ENCODE measurements at places on chromosomes 1 and 21. TPM values are rescaled to one million over a fixed set of nuclear protein-coding genes. Genes with fewer than 3 reads are reported as not detected.

Gene LCE3D
- not detected for total RNA-seq

DNA sequence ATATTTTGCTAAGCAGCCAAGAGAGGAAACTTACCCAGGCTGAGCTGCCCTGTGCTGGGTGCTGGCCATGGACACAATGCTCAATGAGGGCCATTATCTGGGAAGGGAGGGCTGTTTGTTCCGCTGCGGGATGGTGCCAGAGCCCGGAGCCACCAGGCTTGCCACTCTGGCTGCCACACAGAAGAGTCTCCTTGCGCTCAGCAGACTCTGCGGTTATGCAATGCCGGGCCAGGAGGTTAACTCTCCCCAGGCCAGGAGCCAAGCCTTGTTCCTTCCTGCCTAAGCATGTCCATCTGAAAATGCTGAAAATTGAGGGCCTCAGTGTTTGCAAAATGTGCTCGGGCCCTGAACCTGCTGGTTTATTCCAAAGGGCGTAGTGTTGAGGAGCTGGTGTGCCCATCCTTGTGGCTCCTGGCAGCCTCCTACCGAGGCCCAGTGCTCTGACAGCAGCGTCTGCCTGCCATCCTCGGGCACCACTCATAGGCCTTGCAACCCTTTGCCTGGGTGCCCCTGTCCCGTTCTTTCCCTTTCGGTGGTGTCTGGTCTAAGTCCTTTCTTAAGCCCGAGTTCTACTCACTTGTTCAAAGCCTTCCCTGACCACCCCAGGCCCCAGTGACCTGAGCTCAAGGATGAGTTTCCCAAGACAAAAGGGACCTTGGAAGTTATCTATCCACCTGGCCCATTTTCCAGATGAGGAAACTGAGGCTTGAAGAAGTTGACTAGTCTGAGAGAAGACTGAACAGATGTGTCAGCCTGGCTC, 133.8 kb upstream of the EDN2 start:
- no peak for DNase-seq

- DNase-seq, result no peak
These were observed 307.0 kb upstream of the PTBP2 start for GRCh38 chr1:96414598-96414997.

- DNase-seq, result no peak
These were observed 11.7 kb downstream of the GFI1 start for GRCh38 chr1:92475029-92475428.

- DNase-seq, result no peak
These were observed 33.4 kb downstream of the NUCKS1 start for GRCh38 chr1:205716371-205717132.
